ENCODE measurements at places on chromosomes 1 and 21.

- no peak for DNase-seq
Measured at GRCh38 chr1:199821029-199821779, 206.3 kb upstream of the NR5A2 start.

GRCh38 chr1:7912743-7913557 is 27.7 kb downstream of the TNFRSF9 start:
- DNase-seq: no peak

- DNase-seq: no peak
Measured at GRCh38 chr1:183758913-183759312, 46.0 kb upstream of the RGL1 start.

GRCh38 chr1:192225703-192226102 is 67.4 kb downstream of the RGS18 start:
- no peak for DNase-seq

GRCh38 chr1:157363660-157364140 is 188.6 kb downstream of the FCRL5 start:
- DNase-seq: no peak

All from stimulated activated CD8-positive, alpha-beta memory T cell treated with anti-CD3 and anti-CD28 coated beads, Interleukin-15, amount 100 ng/mL, for 4 hours (primary cell).